ENCODE measurements at places on chromosomes 1 and 21.

- DNase-seq, result no peak
Measured at GRCh38 chr1:100893718-100894117, 924 bp downstream of the EXTL2 start.

DNA sequence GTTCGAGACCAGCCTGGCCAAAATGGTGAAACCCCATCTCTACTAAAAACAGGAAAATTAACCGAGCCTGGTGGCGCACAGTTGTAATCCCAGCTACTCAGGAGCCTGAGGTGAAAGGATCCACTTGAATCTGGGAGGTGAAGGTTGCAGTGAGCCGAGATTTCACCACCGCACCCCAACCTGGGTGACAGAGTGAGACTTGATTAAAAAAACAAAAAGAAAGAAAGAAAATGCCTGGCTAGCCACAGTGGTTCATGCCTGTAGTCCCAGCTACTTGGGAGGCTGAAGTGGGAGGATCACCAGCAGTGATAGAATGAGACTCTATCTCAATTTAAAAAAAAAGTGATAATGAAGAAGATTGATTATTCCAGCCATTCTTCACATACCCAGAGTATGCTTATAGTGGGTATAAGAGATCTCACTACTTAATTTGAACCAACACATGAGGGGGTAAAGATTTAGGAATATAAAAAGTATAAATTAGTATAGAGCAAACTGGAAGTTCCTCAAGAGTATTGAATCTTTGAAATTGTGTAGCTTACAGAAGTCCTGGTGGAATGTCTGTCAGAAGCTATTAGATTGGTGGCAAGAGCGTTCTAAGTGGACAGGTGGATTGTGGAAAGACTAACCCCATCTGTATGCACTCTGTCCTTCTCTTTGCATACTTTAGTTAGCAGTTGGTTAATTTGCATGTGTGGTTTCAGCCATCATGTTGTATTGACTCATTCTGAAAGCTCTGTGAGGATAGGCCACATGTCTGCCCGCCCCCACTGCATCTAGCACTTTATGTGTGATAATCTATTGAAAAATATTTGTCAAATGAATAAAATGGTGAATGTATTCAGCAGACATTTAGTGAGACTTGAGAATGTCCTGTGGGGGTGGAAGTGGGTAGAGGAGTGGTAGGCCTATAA, 25.0 kb downstream of the RLF start:
- no peak for DNase-seq

GRCh38 chr1:76352741-76353435, 278.3 kb downstream of the ST6GALNAC3 start:
- DNase-seq, result no peak

DNA sequence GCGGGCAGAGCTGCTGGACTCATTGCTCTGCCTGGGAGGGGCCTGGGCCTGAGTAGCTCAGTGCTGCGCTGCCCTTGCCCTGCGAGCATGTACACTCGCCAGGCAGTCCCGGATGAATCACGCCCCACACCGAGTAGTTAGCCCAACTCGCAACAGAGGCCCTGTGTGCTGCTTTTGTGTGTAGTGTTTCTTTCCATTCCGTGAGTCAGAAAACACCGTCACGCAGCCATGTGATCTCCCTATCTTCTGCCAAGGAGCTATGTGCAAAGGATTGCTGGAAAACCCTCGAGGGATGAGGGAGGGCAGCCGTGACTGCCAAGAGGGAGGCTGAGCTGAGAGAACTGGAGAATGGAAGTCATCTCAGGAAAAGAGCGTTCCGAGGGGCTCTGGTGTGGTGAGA, 37.3 kb downstream of the NENF start:
- DNase-seq, result peak; percentile 87

DNA sequence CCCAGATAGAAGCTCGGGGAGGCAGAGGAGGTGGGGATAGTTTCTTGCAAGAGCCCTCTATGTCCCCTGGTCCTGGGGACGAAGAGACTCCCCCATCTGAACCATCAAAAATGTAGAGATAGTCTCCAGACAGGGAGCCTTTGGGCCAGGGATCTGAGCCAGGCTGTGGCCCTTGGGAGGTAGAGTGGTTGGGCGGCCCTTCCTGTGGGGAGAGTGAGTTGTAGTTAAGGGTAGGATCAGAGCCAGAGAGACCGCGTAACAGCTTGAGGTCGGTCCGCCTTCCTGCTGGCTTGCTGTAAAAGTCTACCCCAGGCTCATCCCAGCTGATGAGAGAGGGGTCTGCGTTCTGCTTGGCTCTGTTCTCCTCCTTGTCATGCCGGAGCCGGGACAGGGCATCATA, 25.3 kb downstream of the PIK3C2B start:
- no peak for DNase-seq

- no peak for DNase-seq
Measured at GRCh38 chr21:45887788-45888187, 93.8 kb upstream of the COL6A1 start.

DNA sequence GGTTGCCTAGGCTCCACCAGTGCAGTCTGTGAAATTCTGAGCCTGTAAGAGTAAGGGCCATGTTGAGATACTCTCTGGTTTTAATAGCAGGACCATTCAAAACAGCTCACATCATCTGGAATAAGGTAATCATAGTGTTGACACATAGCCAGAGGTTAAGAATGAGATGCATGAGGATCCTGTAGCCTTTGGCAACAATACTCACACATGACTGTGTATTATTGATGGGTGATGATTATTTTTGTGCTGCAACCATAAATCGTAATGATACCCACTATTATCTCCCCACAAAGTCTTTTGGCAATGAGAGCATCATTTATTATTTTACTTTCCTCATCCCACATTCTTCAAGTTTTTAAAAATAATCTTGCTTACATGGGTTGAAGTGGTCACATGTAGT, 35.5 kb downstream of the KCNK2 start:
- DNase-seq, result no peak

DNA sequence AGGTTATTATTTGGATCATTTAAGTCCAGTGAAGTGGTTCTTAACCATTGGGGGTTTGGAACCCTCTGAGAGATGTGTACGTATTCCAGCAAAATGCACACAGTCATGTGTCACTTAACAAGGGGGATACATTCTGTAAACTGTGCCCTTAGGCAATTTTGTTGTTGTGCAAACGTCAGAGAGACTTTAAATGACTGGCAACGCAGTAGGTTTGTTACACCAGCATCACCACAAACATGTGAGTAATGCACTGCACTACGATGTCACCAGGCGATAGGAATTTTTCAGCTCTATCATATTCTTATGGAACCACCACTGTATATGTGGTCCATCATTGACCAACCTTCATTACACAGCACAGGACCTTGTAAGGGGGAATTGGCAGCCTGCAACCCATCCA, 11.9 kb downstream of the AHCYL1 start:
- DNase-seq, result no peak

DNA sequence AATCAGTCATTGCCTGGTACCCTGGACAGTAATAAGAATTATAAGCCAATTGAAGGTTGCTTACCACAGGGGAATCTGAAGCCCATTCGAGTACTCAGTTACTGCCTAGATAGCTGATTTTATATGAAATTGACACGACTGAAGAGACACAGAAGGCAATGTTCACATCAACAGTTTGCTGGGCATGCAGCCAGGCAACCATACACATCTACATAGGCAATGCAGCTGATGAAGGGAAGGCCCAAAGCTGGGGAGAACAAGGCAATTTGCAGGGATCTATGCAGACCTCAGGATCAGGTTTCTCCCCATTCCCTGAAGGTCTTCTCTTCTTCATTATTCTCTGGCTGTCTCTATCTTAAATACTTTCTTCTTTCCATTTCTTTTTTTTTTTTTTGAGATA, 448.7 kb downstream of the PTBP2 start:
- DNase-seq, result no peak

- no peak for DNase-seq
Measured at GRCh38 chr1:174247472-174247871, 88.2 kb downstream of the RABGAP1L start.

- DNase-seq, result no peak
Measured at GRCh38 chr1:217602380-217602779, 28.5 kb downstream of the GPATCH2 start.

DNA sequence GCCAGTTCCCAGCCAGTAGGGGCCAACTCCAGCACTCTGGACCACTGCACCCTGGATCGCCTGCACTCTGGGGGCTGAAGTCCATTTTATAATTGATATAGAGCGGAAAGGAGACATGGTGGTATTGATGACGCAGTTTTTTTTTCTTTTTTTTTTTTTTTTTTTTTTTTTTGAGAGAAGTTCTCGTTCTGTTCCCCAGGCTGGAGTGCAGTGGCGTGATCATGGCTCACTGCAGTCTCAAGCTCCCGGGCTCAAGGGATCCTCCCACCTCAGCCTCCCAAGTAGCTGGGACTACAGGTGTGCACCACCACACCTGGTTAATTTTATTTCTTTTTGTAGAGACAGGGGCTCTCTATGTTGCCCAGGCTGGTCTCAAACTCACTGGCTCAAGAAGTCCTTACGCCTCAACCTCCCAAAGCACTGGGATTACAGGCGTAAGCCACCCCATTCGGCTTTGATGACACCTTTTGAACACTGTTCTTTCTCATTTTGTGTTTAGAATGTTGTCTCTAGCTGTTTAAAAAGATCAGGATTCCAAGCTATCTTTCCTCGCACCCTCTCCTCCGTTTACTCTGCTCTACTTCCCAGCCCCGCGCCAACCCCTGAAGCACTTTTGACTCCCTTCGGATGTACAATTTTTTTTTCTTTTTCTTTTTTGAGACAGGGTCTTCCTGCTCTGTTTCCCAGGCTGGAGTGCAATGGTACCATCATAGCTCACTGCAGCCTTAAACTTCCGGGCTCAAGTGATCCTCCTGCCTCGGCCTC, 960 bp downstream of the MX2 start:
- no peak for DNase-seq

GRCh38 chr1:27451343-27451742, 38.6 kb downstream of the WASF2 start:
- no peak for DNase-seq
